ENCODE measurements at places on chromosomes 3 and 15.

DNA sequence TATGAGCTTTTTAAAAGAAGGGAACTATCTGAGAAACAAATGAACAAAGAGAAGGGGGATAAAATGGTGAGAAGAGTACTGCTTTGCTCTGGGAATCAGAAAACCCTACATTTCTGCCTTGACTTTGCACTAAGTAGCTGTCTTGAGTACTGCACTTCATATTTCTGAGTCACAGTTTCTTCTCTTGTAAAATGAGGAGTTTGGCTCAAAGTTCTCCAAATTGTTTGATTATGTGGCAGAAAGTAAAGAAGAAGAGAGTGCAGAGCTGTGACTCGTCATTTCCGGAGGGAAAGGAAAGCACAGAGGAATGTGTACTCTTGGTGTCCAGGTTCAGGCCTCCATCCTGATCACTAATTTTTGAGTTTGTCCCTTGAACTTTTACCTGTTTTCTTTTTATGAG lies 54.7 kb downstream of the TP63 start:
- no peak for DNase-seq

GRCh38 chr3:11703146-11703545 lies 59.4 kb upstream of the VGLL4 start:
- no peak for DNase-seq

- no peak for DNase-seq
Measured at GRCh38 chr3:15959434-15959811, 161.6 kb upstream of the ANKRD28 start.

DNA sequence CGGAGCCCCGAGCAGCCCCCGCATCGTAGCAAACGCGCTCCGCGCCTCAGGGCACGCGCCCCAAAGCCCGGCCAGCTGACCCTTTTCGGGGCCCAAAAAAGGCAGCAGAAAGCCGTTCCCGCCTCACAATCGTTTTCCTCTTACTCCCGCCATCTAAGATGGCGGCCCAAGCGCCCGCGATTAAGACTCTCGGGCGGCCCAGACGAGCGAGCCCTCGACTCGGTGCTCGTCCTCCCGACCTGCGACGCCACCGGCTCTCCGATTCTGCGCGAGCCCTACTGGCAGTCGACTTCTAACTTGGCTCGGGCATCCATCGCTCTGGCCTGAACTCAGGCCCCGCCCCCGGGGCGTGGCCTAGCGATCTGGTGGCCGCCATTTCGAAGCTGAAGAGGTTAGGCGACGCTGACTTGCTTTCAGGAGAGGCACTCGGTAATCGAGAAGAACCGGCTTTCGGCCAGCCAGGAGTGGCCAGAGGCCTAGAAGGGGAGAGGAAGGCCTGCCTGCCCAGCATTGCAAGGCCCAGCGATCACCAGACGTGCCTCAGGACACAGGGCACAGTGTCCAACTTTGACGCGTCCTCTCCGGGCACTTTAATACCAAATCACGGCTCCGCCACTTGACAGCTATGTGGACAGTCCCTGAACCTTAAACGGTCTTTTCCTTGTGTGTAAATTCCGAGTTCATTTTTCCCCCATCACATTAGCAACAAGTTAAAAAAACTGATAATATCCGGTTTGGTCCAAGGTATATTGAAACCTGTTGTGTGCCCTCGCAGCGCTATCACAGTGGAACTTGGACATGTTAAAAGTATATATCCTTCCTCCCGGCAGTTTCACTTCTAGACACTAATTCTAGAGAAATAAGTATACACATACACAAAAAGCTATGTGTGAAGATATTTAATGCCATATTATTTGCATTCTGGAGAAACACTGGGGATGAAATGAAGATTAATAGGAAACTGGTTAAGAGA lies at the start of gene RAF1:
Gene RAF1 (minus strand): TSS at position 182 of the 973 bp plus-strand sequence. CDS start 45,396 bp downstream, outside the sequence.
- peak; percentile 97 for DNase-seq

- no peak for DNase-seq
Measured at GRCh38 chr15:39300451-39301153, 280.3 kb upstream of the THBS1 start.

DNA sequence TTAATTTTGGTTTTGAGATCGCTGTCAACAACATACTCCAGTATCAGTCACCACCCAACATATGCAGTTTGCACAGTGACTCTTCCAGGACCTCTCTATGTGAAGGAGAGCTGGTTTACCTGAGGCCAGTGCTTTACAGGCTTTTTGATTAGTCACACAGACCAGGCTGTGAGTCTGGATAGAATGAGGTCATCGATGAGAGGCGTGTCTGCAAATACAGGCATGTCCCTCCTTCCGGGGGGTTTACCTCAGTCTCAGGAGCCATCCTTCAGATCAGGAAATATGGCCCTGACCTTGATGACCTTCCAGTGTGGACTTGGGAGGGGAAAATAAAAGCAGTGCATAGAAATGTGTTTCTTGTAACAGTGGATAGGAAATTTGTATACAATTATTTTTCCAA lies 46.9 kb downstream of the KBTBD12 start:
- no peak for DNase-seq

GRCh38 chr3:124318656-124319055 lies 326.7 kb upstream of the ROPN1 start:
- no peak for DNase-seq

DNA sequence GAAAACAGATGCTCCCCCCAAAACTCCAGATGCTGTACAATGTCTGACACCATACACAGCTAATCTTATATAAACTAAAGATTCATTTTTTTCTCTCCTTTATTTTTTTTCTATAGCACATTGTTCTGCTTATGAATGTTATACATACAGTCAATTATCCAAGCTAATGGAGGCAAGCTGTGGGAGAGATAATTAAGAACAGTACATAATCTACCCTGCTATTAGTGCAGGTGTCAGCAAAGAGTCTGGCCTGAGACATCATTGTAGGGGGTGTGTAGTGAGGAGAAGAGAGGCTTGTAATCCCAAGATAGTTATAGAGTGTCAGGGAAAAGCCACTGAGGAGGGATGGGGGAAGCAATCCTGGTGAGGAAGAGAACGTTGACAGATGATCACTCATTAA lies 25.4 kb upstream of the CHMP2B start:
- DNase-seq, result peak; percentile 29

DNA sequence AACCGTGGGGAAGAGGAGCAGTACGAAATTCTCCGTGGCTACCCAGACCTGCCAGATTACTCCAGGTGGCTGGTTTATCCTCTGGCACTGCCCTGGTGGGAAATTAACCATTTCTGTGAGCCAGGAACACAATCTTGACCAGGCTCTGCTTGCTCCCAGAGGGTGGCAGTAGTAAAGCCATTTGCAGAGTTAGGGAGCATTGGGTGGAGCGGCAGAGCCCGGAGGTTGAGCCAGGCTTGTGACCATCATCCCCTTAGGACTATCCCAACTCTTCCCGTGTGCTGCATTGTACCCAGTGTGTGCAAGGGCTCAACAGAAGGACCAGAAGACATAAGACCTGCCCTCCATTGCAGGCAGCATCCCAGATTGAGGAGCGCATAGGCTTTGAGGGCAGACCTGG lies 5.3 kb downstream of the KNG1 start:
- DNase-seq, result no peak

GRCh38 chr3:42176242-42177034 lies 85.3 kb downstream of the TRAK1 start:
- DNase-seq, result no peak

- DNase-seq, result no peak
Measured at GRCh38 chr3:111684640-111685039, 89.5 kb upstream of the ZBED2 start.

- no peak for DNase-seq
Measured at GRCh38 chr3:185381320-185382058, 18.6 kb downstream of the MAP3K13 start.

DNA sequence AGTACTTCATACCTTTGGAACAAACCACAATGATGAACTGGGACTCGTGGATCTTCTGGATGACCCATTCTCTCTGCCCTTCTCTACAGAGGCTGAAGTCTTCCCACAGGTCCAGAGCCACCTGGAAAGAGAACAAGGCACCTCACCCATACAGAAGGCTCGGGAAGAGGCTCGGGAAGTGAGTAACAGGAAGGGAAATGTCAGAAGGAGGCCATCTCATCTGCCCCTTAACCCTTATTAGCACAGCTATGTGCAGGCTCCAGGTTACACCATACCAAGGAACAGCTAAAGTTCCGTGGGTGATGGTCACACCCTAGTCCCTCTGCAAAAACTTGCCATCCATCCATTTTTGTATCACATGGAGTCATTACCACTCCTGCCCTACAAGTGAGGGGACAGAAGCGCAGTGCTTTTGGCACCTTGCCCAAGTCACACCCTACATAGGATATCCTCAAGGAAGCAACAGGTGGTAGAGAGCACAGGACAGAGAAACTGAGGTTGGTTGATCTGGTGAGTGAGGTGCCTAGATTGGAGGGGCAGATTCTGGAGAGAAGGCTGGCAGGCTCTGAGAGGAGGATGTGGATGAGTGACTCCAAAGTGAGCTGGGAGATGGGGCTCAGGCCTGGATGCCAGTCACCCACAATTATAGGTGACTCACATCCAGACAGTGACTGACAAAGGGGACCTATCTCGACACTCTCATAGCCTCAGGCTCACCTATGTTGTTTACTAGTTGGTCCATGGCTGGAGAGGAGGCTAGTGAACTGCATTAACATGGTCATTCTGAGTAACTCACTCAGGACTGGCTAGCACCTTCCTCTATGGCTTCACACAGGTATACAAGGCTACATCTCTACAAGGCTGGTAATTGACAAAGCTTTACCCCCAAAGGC lies 38.2 kb downstream of the SPATA12 start:
- no peak for DNase-seq

- DNase-seq, result peak; percentile 23
Measured at GRCh38 chr15:85380812-85381642, 624 bp downstream of the AKAP13 start.

- no peak for DNase-seq
Measured at GRCh38 chr3:32577581-32578556, 7.2 kb upstream of the DYNC1LI1 start.

- DNase-seq, result no peak
Measured at GRCh38 chr15:95629503-95630168, 700.9 kb upstream of the NR2F2 start.

DNA sequence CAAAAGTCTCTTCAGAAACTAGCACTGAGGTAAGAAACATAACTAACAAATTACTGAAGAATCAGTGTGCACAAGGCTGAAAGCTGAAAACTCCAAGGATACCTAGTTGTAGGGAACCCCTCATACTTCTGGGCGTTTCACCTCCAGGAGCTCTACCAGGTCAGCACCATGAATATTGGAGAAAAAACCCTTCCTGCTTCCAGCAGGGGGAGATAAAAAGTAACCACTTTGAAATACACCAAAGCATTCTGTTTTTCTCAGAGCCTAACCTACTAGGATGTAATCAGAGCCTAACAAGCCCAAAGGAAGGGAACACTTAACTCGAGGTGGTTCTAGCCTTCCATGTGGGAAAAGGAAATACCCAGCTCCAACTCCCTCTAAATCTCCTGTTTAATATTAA lies 175.8 kb upstream of the MME start:
- DNase-seq, result no peak

- no peak for DNase-seq
Measured at GRCh38 chr3:81764002-81764401, 2.6 kb upstream of the GBE1 start.

DNA sequence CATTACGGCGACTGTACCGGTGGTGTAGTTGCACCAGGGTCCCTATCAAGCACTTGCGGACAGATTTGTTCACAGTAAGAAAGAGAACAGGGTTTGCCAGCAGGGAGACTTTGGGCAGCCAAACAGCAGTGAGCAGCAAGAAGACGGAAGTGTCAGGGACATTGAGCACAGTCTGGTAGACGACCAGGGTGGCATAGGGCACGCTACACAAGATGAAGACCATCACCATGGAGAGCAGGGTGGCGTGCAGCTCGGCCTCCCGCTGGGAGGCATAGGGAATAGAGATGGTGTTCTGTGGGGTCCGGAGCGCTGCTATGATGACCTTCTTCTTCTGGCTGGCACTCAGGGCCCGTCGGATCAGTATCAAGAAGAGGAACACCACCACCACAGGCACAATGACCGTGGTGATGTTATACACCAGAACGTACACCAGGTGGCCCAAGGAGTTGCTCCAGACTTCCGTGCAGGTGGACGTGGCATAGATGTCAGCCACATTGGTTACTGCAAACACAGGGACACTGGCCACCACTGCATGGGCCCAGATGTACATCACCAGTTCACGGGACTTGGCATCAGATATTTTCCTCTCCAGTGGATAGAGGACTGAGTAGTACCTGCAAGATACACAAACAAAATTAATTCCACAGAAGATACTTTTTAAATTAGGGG lies 19.1 kb upstream of the FSIP1 start:
- peak; percentile 20 for DNase-seq

GRCh38 chr3:62355703-62356102 lies 17.6 kb downstream of the FEZF2 start:
- DNase-seq, result no peak

GRCh38 chr15:75112848-75113492 lies 88.7 kb upstream of the C15orf39 start:
- no peak for DNase-seq

- no peak for DNase-seq
Measured at GRCh38 chr3:27596921-27597320, 112.7 kb upstream of the SLC4A7 start.
